ENCODE measurements at places on chromosomes 3 and 15.

- DNase-seq = no peak
Observed at GRCh38 chr3:46977811-46978195, 1.3 kb upstream of the CCDC12 start.

DNA sequence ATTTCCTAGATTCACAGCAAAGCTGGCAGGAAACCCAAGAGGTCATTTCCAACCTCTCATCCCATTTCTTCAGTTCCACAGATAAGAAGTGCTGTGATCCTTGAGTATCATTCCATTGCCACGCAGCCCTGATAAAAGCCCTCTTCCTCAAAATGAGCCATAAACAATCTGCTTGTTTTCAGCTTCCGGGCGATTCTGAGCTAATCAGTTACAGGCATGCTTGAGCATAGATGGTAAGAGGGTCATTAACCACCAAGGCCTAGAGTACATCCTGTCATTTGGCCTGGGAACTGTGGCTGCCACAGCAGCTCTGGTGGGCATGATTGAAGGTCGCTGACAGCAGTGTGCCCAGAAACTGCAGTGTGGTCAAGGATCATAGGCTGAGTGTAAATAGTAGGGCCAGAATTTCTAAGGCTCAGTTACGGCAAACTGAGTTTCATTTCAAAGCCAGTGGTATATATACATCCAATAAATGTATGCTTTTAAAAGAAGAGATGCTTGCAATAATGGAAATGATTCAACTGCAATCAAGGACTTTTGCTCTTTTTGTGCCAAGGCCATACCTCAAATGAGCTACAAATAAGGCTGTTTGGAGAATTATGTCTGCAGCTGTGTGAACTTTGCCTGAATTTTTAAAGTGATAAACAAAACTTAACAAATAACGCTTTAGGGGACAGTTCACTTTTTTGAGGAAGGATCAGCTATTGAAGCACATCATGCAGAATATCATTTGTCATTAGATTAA is 47.3 kb downstream of the P3H2 start:
- DNase-seq = no peak

GRCh38 chr15:71151081-71151480 is 35.8 kb downstream of the THSD4 start:
- DNase-seq = no peak

DNA sequence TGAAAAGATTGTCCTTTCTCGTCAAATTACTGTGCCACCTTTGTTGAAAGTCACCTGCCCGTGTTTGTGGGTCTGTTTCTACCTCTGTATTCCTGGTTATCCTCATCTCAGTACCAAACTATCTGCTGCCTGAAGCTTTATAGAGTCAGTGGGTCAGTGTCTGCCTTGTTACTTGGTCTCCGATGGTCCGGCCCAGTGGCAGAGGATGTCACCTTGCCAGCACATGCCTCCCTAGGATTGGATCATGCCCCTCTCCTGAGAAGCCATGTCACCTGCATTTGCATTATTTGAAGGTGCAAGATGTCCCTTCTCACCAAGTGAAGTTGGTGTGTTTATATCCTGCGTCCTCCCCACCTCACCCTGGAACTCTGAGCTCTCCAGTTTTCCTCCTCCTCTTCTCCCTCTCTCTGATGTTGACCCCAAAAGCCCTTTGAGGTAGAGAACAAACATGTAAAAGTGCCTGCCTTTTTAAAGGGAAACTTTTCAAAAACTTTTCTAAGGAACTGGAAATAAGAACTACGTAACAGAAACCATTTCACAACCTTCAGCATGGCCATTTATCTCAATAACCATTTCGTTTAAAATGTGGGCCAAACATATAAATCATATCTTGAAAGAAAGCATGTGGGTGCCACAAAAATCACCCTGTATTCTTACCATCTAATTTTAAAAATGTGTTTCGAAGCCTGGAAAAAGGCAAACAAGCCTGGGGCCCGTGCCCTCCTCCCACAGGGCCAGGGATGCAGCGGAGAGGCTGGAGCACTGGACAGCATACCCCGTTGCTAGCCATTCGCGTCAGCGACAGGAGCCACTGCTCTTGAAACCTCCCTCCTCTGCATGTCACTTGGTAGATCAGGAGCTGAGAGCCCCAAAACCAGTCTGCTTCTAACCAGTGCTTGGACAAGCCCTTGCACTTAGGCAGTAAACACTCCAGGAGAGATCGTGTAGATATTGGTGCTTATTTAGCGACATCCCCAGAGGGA is 102.1 kb downstream of the VGLL4 start:
- DNase-seq = no peak

Measured in stimulated activated CD8-positive, alpha-beta memory T cell treated with anti-CD3 and anti-CD28 coated beads, Interleukin-4, amount 100 ng/mL, for 1 hour (primary cell).